Activated CD4-positive, alpha-beta T cell treated with anti-CD3 and anti-CD28 coated beads, Interleukin-2, amount 50 U/mL, for 48 hours (primary cell): ENCODE measurements at places on chromosomes 3 and 15.

- no peak for DNase-seq
Observed at GRCh38 chr3:31371484-31372177, 161.1 kb upstream of the STT3B start.

DNA sequence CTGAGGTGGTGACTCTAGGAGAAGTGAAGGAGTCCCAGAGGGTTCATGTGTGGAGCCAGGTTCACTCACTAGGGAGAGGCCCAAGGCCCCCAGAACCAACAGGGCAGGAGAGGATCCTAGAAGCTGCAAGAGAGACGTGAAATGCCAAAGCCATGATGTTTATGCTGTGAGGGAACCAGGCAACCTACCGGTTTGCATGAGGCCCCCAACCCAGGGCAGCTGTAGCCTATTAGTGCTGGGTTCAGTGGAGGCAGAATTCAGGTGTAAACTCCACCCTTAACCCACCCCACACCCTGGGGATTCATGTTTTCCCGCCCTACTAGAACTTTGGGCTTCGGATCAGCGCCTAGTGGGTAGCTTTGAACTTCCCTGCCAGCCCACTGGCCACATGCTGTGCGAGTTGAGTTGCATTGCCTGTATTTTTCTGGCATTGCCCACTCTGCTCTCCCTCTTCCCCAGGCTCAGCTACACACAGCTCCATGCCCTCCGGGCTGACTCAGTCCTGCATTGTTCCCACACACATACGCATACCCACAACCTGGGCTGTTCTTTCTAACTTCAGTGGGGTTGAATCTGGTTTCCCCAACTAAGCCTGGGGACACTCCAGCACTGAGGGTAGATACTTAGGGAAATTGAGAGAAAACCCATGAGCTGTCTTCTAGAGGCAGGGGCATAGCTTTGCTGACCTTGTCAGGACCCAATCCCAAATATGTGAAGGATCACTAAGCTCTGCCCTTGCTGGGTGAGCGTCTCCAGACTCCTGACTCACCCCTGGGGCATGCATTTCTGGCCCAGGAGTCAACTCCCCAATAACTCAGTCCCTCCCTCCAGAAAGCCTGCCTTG lies 2.0 kb upstream of the ZBTB47 start:
- no peak for DNase-seq

- no peak for DNase-seq
Observed at GRCh38 chr15:66832664-66833063, 130.6 kb downstream of the SMAD6 start.

GRCh38 chr3:108973019-108973418 lies 19.3 kb upstream of the GUCA1C start:
- no peak for DNase-seq

DNA sequence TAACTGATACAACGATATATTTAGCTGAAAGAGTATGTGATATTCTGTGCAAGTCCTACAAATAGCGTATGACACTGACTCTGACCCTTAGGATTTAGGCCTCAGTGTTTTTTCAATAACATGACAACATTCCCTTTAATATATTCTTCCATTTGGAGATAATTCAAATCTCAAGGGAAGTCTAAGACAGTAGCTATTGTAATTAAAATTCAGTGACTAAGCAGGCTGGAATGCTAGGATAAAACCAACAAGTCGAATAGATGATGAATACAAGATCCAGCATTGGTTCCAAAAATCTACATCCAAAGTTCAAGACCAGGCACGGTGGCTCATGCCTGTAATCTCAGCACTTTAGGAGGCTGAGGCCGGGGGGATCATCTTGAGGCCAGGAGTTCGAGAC lies 56.2 kb downstream of the QTRT2 start:
- DNase-seq, result no peak
